GM18507 (cell line): ENCODE measurements at places on chromosomes 16 and 17.

DNA sequence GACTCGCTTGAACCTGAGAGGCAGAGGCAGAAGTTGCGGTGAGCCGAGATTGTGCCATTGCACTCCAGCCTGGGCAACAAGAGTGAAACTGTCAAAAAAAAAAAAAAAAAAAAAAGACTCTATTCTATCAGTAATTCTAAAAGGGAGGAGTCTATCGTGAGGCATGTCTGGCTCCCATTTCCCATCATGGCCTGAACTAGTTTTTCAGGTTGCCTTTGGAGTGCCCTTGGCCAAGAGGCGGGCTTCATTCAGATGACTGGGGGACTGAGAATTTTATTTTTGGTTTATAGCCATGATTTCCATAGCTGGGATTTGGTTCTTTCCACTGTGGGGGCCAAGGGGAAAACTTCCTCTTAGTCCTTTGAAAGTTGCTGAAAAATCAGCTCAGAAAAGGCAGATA lies 3.5 kb upstream of the SNX29 start:
- no peak for DNase-seq

GRCh38 chr17:77374170-77374936 lies 233.6 kb downstream of the SEC14L1 start:
- no peak for DNase-seq

DNA sequence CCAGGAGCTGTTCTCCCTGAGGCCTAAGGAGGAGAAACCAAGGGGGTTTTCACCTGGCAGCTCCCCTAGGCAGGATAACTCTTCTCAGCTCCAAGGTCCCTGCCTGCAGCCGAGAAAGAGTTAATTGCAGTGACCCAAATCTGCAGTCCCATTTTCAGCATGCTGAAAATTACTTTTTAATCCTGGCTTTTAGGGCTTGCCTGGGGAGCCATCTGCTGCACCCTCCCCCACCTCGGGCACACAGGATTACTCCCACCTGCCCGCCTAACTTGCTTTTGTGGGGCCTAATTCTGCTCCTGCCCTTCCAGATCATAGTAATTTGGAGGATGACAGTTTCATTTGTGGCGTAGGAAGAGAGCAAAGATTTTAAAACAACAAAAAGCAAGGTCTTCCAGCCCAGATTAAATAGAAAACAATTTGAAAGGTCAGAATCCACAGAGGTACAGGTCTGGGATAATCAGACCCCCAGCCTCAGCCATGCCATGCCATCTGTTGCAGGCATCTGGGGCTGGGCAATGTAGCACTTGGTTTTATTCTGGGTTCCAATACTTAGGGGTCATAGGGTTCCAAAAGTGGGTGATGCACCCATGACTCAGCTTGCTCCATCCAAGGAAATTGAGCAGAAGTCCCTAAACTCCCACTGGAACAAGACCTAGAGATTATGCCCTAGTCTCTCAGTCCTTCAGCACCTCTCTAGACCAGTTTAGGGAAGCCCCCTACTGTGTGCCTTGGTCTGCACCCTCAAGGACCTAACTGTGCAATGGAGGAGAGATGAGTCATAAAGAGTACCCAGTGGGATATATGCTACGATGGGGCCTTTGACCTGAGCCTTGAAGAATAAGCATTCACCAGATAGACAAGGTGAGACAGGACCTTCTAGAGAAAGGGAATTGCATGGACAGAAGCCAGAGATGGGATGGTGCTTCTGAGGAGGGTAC lies 64.5 kb upstream of the NLK start:
- no peak for DNase-seq

- DNase-seq, result no peak
These were observed 132.6 kb downstream of the ZNF778 start for GRCh38 chr16:89349947-89350633.

- DNase-seq, result no peak
These were observed 288.9 kb upstream of the CDH11 start for GRCh38 chr16:65410801-65411200.

DNA sequence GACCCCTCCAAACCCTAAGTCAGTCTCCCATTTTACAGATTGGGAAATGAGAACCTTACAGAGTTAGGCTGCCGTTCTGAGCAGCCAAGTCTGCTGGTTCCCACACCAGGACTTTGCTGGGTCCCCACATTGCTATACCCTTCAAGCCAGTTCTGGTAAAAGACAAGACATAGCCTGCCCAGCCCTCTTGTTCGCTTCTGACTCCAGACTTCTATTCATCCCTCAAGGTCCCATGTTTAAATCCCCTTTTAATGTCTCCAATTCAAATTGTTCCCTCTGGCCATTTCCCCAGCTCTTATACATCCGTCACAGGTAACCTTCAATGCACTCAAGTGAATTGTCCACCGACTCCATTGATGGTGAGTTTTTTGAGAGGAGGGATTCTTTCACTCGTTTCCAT lies 30.2 kb downstream of the WNT3 start:
- no peak for DNase-seq

DNA sequence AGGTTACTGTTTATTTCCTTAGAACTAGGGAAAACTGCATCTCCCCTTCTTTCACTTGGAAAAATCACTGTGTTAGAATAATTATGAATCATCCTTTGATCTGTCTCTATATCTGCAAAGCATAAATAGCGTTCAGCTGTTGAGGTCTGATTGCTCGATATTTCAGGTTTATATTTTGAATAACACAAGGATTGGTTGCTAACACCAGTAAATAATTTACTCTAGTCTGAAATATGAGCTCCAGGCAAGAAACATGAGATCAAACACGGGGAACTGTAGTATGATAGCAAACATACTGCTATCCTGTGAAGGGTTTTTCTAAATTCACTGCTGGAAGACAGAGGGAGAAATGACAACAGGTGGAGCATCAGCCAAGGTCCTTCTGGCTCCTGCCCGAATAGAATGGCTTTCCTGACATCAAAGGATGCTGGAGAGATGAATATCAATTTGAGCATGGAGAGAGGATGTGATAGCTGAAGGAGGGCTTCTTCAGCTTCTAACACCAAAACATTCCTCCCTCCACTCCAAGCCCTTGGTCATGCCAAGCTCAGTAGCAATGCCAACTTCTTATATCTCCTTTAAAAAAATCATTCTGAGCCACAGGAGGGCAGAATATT lies 450.3 kb downstream of the SHISA9 start:
- no peak for DNase-seq

GRCh38 chr16:46727184-46727583 lies 21.0 kb downstream of the MYLK3 start:
- no peak for DNase-seq

DNA sequence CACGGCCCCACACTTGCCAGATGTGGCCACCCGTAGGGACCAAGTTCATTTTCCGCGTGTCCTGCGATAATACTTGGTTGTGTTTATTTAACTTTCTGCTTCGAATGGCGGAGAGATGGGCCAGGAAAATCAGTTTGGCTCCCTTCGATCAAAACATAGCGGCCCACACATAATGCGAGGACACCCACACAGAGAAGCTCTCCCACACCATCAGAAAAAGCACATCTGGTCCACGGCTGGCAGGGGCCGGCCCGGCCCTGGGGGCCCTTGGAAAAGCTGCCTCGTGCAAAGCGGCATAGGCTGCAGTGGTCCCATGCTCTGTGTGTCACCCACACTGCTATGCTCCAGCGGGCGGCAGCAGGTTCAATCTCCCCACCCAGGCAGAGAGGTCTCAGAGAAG lies 46.9 kb downstream of the ZNF423 start:
- DNase-seq, result no peak

- DNase-seq, result no peak
These were observed 231.5 kb downstream of the MRTFB start for GRCh38 chr16:14302399-14303181.

DNA sequence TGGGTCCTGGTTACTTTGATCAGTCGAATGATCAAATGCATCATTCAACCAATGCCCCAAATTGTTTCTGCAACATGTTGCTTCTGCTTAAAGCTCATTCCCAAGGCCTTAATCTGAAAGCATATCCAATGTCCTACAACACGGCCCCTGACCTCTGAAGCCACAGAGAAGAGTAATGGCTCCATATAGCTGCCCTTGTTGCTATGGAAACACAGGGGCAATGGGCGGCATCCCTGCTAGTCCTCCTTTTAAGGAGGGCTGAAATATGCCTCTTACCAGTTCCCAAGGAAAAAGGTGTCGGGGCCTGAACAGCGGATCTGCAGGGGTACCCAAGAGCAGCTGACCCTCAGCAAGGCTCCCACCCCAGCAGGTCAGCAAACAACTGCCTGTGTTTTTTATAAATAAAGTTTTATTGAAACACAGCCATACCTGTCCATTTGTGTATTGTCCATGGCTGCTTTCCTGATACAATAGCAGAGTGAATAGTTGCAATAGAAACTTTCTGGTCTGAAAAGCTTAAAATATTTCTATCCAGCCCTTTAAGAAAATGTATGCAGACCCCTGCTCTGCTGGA lies 210.4 kb downstream of the XYLT1 start:
- no peak for DNase-seq

DNA sequence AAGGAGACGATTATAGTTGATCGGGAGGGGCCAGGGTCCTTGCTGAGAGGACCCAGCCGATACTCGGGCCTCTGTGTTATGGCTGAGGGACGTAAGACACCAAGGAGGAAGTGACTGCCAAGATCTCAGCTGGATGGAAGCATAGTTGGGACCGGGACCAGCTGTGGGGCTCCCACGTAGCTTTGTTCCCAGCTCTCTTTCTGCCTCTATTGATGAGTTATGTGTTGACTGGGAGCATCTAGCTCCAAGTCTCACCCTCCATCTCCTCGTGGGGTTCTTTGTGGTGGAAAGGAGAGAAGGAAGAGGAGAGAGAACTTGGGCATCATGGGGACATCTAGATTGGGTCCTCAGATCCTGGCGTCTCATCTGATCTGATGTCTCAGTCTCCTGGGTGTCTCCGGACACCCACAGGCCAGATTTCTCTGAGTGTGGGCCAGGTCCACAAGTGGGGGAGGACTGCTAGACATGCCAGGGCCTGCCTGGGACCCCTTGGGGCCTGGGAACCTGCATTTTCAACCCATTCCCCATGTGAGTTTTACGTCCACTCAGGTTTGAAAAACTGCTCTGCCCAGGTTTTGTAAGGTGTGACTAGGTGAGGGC lies 1.0 kb downstream of the MGRN1 start:
- no peak for DNase-seq

DNA sequence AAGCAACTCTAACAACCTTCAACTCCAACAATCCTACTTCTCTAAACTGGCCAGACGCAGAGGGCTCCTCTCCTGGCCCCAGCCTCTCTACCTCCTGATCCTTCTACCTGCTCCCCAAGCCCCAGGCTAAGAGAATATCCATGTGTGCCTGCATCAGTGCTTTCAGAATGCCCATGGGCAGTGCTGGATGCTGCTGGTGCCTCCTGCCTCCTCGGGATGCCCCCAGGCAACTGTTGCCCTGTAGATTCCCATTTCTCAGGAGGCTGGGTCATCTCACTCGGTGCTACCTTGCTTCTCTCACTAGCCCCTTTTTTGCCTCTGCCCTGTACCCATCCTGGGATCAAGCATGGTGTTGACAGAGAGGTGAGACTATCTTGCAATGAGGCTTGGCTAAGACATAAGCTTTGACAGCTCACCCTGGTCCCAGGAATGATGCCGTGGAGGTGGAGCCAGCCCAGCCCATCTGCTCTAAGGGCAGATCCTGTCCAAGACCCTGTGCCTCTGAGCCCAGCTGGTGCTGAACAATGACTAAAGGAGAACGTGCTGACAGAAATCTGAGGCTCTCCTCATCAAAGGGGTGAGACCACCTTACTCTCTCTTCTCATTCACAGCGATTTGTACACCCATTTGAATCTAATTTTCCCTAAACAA lies 19.4 kb upstream of the SUPT4H1 start:
- no peak for DNase-seq

GRCh38 chr17:35142467-35142796 lies 329 bp upstream of the NLE1 start:
- DNase-seq, result no peak

- no peak for DNase-seq
These were observed 122.6 kb downstream of the SOCS1 start for GRCh38 chr16:11133344-11133943.

DNA sequence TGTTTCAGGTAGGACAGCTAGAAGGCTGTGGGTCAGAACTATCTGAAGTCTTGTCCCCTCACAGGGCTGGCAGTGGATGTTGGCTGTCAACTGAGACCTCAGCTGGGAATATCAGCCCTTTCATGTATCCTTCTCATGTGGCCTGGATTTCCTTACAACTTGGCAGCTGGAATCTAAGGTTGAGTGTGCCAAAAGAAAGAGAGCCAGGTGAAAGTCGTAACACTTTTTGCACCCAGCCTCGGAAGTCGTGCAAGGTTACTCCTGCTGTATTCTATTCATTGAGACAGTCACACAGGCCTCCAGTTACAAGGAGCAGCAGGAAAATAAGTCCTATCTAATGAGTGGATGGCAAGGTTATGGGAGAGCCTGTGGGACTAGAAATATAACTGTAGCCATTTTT lies 52.6 kb upstream of the DNAH9 start:
- no peak for DNase-seq

DNA sequence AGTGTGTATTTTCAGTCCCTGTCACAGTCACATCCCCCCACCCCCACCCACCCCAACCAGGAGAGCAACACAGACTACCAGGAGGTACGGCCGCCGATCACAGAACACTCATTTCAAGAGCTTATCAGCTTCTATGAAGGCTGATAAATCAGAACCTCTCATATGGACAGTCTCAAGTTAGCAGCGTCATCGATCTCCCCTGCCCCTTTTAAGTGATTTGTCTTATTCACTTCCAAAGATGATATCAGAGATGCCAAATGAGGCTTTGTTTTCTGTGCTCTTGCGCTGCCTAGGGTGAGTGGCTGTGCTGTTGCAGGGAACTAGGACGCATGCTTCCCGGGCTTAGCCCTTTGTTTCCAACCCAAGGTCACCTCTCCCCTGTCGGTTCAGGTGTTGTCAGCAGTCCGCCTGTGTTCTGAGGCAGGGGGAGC lies 26.8 kb upstream of the PMFBP1 start:
- no peak for DNase-seq

DNA sequence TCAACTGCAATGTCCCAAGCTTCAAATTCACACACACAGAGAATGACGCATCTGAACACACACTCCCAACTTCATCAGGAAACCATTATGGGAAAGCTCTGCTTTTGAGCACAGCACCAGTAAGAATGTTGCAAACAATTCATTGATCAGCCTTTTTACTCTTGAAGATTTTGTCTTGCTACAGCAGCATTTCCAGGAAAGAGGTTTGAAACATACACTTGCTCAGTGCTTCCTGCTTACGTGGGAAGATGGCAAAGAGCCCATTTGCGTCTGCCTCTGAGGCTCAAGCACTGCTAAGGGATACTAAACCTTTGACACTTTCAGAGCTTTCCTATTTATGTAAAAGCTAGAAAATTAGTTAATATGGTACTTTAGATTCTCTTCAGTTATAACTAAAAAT lies 77.2 kb upstream of the MON1B start:
- no peak for DNase-seq

DNA sequence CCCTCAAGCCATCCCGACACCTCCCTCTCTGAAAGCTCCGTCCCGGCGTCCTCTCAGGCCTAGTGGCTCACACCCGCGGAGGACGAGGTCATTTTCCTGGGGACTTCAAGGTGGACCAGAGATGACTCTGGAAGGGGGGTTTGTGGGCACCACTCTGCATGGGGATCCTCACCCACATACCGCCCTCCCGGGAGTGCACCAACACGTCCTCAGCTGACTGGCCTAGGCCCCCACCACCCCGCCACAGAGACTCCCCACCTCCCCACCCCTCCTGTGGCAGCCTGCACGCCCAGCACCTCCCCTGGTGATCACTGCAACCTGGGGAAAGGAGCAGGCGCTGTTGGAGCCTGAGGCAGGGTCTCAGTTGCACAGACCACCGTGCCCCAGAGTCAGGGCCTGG lies 2.4 kb upstream of the SOX8 start:
- no peak for DNase-seq

- no peak for DNase-seq
These were observed 9.9 kb upstream of the C1QL1 start for GRCh38 chr17:44977814-44978550.

- DNase-seq, result no peak
These were observed 94.5 kb downstream of the PCTP start for GRCh38 chr17:55845385-55845784.
